ENCODE measurements at places on chromosomes 3 and 15.

GRCh38 chr3:84066915-84067314 lies 891.9 kb upstream of the CADM2 start:
- H3K27me3 ChIP-seq, result no peaks in the 10 kb centered on the region
- no peaks in the 10 kb centered on the region for H3K4me1 ChIP-seq
- H3K36me3 ChIP-seq, result no peaks in the 10 kb centered on the region
- H3K4me3 ChIP-seq, result no peak overlapping the region
- H3K27ac ChIP-seq, result no peak overlapping the region

DNA sequence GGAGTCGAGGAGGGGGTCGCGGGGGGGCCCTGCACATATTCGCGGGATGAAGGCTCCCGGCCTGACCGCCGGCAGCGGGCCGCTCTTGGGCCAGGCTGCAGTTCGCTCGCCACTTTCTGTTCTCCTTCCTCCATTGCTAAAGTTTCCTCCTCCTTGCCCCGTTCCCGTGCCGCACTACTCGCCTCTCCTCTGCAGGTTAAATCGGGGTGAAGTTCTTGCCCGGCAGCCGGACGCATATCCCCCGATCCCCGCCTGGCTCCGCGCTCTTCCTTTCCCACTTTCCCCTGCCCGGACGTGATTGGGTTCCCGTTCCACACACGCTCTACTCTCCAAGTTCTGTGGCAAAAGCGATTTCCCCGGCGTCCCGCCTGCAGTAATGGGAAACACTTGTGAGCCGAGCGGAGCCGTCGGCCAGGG lies 556 bp downstream of the CRYBG3 start:
- no peaks in the 10 kb centered on the region for H3K36me3 ChIP-seq
- peaks cover 12% of the 10 kb centered on the region for H3K27me3 ChIP-seq
- H3K4me3 ChIP-seq, result peak overlapping the region; percentile 84
- no peak for DNase-seq
- H3K27ac ChIP-seq, result no peak overlapping the region

DNA sequence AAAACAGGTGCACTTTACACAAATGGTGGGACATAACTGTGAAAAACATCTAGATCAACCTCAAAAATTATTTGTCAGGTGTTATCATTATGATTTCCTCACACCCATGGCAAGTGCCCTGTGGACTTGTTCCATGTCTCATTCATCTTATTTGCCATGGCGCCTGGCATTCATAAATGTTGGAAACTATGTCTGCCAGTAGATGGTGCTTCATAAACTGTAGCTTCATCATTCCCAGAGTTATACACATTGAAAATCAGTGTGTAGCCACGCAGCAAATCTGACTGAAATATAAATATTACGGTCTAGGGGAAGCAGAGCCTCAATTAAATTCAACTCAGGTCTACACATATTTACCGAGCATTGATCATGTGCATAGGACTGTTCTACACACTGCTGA lies 90.7 kb downstream of the IMPG2 start:
- H3K27me3 ChIP-seq, result no peaks in the 10 kb centered on the region
- no peaks in the 10 kb centered on the region for H3K36me3 ChIP-seq
- H3K27ac ChIP-seq, result no peak overlapping the region
- DNase-seq, result no peak
- no peaks in the 10 kb centered on the region for H3K4me1 ChIP-seq

DNA sequence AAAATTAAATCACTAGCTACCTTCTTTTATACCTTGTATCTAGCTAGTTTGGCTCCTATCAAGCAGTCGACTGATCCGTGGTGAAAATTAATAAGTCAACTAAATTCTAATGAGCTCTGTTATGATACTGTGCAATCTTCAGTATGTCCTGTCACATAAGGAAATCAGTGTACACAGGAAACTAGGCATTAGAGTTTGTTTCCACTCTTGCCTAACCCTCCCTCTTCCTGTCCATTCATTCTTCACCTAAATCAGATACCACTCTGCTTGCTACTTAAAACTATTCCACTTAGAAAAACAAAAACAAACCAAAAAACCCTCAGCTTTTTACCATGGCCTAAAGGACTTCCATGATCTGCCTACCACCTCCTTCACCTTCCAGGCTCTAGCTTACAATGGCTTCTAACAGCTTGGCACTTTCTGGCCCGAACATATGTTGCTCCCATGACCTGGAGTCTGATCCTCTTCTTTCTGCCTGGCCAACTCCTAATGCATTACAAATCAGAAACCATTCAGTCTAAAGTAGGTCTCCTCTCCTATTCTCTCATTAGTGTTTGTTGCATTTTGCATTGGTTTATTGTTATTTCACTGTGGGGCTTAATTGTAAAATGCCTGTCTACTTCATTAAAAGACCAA lies 7.9 kb downstream of the RFC4 start:
- peak overlapping the region; percentile 36 for H3K27ac ChIP-seq
- H3K4me1 ChIP-seq, result no peaks in the 10 kb centered on the region
- no peak for DNase-seq
- H3K36me3 ChIP-seq, result peaks cover 24% of the 10 kb centered on the region
- no peak overlapping the region for H3K4me3 ChIP-seq
- H3K27me3 ChIP-seq, result no peaks in the 10 kb centered on the region

DNA sequence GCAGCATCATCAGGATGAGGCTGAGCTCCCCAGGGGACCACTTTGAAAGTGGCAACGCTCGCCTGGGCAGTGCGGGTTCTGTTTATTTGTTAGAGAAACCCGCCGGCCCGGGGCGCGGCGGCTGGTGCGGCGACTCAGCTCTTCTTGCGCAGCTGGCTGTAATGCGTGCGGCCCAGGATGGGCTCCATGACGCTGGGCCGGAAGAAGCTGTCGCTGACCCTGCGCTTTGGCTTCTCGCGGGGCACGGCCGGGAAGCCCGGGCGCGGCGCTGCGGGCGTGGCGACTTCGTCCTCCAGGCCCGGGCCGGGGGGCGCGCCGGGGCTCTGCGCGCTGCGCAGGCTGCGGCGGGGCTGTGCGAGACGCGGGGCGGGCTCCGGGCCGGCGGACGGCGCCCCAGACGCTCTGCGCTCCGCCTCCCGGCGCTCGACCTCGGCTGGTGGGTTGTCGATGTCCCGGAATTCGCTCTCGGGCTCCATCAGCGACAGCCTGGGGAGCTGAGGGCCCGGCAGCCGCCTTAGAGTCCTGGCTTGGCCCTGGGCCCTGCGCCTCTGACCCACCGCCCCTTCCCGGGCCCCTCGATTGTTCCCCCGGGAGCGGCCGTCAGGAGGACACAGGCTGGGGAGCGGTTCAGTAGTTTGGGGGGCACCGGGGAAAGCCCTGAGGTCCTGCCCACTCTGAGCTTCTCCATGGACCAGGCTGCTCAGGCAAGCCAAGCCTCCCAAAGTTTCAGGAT lies 10.3 kb upstream of the KIF7 start:
- peak overlapping the region; percentile 74 for H3K4me3 ChIP-seq
- peaks cover 44% of the 10 kb centered on the region for H3K27me3 ChIP-seq
- peaks cover 4% of the 10 kb centered on the region for H3K4me1 ChIP-seq
- peak; percentile 56 for DNase-seq
- no peak overlapping the region for H3K27ac ChIP-seq

GRCh38 chr15:72925661-72926060 lies 126.6 kb upstream of the NEO1 start:
- H3K4me1 ChIP-seq, result no peaks in the 10 kb centered on the region
- H3K36me3 ChIP-seq, result no peaks in the 10 kb centered on the region
- no peak for DNase-seq
- H3K4me3 ChIP-seq, result no peak overlapping the region

DNA sequence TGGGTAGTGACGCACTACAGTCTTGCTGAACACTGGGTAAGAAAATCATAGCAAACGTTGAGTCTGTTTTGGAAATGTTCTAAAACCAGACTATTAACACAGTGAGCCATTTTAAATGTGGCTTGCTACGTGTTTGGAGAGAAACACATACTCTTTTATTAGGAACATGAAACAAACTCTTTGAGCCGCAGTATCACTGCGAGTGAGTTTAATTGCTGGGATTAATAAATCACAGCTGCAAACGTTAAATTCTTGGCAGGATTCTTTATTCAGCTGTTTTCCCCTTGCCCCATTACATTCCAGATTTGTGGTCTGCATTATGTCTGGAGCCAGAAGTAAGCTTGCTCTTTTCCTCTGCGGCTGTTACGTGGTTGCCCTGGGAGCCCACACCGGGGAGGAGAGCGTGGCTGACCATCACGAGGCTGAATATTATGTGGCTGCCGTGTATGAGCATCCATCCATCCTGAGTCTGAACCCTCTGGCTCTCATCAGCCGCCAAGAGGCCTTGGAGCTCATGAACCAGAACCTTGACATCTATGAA lies 33.6 kb downstream of the BTD start:
- H3K4me1 ChIP-seq, result peaks cover 2% of the 10 kb centered on the region
- H3K4me3 ChIP-seq, result no peak overlapping the region
- H3K36me3 ChIP-seq, result no peaks in the 10 kb centered on the region
- DNase-seq, result no peak
- no peak overlapping the region for H3K27ac ChIP-seq

DNA sequence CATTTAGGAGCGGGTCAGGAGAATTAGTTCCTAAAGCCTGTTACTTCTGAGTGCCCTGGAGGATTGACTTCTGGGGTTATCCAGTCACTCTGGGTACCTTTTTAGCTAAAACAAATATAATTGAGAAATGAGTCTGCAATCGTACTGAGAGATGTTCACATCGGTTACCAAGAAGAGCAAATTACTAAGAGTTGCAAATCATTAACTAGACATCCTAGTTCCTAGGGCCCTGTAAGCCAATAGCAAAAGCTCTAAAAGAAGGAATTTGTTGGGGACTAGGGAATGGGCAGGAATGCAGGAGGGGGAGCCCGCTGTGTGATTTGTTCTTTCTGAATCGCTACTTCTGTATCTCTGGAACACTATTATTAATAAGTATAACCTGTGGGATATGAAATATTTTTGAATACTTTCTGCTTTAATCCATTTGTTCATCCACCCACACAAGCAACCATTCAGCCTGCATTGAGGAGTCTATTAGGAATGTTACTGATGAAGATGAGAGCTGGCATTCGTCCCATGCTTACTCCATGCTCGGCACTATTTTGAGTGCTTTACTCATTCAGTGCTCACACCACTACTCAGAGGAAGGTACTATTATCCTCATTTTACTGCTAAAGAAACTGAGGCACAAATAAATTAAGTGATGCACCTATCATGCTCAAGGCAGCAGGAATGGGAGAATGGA lies 31.5 kb upstream of the KY start:
- H3K27ac ChIP-seq, result no peak overlapping the region
- DNase-seq, result no peak
- no peak overlapping the region for H3K4me3 ChIP-seq
- peaks cover 10% of the 10 kb centered on the region for H3K4me1 ChIP-seq

DNA sequence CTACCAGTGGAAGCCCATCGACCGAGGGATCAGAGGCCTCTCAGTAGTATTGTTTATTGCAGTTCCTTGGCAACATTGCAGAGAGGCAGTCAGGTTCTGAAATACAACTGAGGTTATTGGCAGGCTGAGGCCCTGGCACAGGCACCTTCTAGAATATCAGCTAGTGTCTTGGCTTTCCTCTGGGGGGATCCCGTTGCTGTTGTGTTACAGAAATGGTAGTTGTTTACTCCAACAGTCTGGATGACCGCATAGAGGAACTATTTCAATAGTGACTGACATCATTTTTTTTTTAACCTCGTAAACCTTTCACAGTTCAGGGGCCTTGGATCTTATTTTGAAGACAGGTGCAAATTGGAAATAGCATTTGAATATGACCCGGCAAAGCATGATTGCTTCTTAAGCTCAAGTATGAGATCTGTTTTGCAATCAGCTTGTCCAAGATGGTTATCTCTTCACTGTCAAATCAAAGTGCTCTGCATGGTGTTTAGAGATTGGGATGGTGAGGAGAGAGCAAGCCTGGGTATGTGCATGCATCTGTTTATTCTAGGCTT lies 63.9 kb downstream of the PGPEP1L start:
- no peak overlapping the region for H3K4me3 ChIP-seq
- H3K27me3 ChIP-seq, result no peaks in the 10 kb centered on the region
- H3K4me1 ChIP-seq, result no peaks in the 10 kb centered on the region
- H3K36me3 ChIP-seq, result peaks cover 98% of the 10 kb centered on the region

DNA sequence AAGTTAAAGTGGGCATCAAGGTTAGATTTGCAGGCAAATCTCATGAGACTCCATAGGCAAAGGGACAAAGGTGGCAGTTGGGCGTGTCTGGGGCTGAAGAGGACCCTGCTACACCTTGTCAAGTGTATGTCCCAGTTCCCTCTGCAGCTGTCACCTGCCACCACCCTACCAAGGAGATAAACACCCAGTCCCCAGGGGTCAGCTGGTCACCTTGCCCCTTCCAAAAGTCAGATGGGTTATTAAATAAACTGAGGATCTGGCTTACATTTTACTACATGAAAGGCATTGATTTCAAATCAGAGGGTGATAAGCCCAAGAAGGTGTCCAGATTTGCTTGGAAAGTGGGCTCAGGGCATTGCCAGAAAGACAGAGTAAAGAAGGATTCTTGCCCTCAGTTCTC lies 248.1 kb upstream of the TRIM42 start:
- H3K27ac ChIP-seq, result no peak overlapping the region
- no peaks in the 10 kb centered on the region for H3K27me3 ChIP-seq
- no peaks in the 10 kb centered on the region for H3K4me1 ChIP-seq
- DNase-seq, result no peak
- H3K4me3 ChIP-seq, result no peak overlapping the region
- H3K36me3 ChIP-seq, result no peaks in the 10 kb centered on the region

- peak overlapping the region; percentile 85 for H3K27ac ChIP-seq
- no peak overlapping the region for H3K4me3 ChIP-seq
- no peaks in the 10 kb centered on the region for H3K36me3 ChIP-seq
- no peaks in the 10 kb centered on the region for H3K27me3 ChIP-seq
Observed at GRCh38 chr3:113105093-113105449, 106.3 kb upstream of the BOC start.

DNA sequence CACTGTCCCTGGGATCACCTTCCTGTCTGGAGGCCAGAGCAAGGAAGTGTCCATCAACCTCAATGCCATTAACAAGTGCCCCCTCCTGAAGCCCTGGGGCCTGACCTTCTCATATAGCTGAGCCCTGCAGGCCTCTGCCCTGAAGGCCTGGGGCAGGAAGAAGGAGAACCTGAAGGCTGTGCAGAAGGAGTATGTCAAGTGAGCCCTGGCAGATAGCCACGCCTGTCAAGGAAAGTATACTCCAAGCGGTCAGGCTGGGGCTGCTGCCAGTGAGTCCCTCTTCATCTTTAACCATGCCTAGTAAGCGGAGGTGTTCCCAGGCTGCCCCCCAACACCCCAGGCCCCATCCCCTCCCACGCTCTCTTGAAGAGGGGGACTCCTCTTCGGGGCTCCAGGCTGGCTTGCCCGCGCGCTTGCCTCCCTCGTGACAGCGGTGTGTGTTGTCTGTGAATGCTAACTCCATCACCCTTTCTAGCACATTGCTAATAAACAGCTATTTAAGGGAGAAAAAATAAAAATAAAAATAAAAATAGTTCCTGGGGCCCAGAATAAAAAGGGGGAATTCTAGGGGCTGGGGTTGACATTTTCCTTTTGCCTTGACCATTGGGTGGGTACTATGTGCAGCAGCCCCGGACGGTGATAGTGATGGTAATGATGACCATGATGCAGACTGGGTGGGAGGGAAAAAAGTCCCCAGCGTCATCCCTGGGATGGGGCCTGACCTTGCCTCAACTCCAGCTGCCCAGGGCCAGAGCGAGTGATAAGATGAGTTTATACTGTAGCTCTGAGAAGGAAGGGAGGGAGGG lies 3.3 kb upstream of the ALAS1 start:
- no peaks in the 10 kb centered on the region for H3K27me3 ChIP-seq
- peaks cover 16% of the 10 kb centered on the region for H3K4me1 ChIP-seq
- no peak overlapping the region for H3K4me3 ChIP-seq
- peaks cover 3% of the 10 kb centered on the region for H3K36me3 ChIP-seq
- no peak overlapping the region for H3K27ac ChIP-seq
- DNase-seq, result no peak

- H3K4me3 ChIP-seq, result no peak overlapping the region
- H3K27ac ChIP-seq, result no peak overlapping the region
- H3K27me3 ChIP-seq, result peaks cover 51% of the 10 kb centered on the region
Observed at GRCh38 chr15:45136378-45136764, 6.6 kb downstream of the DUOX1 start.

GRCh38 chr3:45078910-45079522 lies 52.9 kb downstream of the CLEC3B start:
- no peak for DNase-seq
- H3K4me1 ChIP-seq, result peaks cover 4% of the 10 kb centered on the region
- no peaks in the 10 kb centered on the region for H3K36me3 ChIP-seq

Data from neuronal stem cell (in vitro differentiated cells).